ENCODE measurements at places on chromosomes 7 and 10.
A peak's percentile ranks its signal among the peaks of the same experiment; 100 is the strongest.

DNA sequence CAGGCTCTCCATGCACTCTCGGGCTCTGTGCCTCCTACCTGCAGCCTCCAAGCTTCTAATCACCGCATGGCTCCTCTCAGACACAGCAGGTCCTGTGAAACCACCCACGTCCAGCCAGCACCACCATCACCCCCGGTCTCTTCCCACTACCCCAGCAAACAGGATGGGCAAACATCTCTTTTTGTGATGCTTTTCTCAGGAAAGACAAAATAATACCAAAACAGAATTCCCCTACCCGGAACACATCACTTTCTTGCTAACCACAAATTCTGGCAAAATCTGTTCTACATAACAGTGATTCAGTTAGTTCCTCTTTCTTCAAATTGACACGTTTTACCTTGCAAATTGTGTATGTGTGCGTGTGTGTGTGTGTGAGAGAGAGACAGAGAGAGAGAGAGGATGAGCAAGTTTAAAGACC is 6.5 kb downstream of the SNX8 start:
- no peaks in the 10 kb centered on the region for H3K27me3 ChIP-seq
- no peak overlapping the region for H3K27ac ChIP-seq
- DNase-seq: no peak
- H3K4me3 ChIP-seq: no peak overlapping the region

DNA sequence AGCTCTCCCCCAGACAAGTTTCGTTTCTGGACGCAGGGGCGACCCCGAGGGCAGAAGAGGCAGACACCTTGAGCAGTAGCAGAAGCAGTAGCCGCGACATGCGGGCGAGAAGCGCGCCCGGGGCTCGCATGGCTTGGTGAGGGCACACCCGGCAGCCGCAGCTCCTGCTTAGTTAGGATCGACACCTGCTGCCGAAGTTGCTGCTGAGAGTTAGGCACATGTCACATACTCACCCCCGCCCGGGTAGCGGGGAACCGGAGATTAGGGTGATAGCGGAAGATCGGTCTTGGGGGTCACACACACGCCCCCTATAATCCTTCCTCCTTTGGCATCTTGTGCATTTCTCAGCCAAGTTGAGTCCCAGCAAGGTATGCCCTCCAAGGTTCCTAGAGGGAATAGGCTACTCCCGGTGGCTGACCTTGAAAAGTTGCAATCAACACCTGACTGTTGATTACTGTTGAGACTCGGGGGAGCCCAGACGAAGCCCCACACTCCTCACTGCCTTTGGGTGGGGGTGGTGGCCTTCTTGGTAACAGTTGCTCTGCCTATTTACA is 668 bp downstream of the GPR37 start:
- peaks cover 22% of the 10 kb centered on the region for H3K27me3 ChIP-seq
- DNase-seq: no peak
- peak overlapping the region; percentile 46 for H3K4me3 ChIP-seq
- H3K4me1 ChIP-seq: no peaks in the 10 kb centered on the region

DNA sequence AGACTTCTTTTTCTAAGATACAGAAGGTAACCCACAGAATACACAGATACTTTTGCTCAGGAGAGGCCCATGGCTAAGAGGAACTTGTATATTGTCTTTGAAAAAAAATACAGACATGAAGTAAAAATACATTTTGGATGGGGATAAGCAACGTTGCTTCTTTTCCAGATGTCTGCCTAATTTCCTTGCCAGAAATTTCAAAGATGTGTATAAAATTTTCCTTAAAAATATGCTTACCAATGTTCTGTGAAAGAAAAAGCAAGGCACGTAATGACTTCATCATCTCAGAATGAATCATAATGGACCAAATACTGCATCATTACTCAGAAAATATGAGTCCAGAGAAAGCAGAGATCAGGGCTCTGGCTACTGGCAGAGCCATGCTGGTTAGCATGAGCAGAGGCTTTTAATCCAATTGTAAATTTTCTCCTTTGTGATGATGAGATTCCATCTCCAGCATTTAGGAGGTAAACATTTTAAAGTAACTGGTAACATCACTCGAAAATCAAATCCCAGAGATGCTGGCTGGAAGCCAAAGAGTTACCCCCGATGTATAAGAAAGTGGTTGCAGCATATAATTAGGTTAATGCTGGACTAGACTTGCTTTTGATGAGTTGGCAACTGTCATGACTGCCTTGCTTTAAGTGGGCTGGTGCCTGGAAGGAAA is 272.5 kb downstream of the SEMA3A start:
- H3K27ac ChIP-seq: no peak overlapping the region
- H3K4me1 ChIP-seq: no peaks in the 10 kb centered on the region
- H3K36me3 ChIP-seq: no peaks in the 10 kb centered on the region

- no peak for DNase-seq
- H3K36me3 ChIP-seq: no peaks in the 10 kb centered on the region
- H3K4me3 ChIP-seq: no peak overlapping the region
These were observed 107.1 kb upstream of the HABP2 start for GRCh38 chr10:113445736-113446135.

DNA sequence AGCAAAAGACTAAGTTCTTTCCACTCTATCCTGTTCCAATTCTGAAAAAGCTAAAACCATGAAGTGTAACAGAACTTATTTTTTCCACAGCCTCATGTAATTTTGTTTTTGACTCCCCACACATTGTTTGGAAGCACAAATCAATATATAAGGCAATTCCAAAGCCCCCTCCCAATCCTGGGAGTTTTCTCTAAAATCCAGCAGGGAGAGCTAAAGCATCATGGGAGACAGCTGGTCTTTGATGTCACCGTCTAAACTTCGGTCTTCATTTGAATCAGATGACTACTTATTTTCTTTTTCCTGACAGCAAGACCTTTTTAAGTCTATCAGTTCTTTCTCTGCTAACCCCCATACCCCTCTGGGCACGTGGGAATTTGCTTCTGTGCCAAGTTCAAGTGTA is 33.3 kb upstream of the PON1 start:
- H3K27me3 ChIP-seq: no peaks in the 10 kb centered on the region
- no peaks in the 10 kb centered on the region for H3K36me3 ChIP-seq
- H3K4me3 ChIP-seq: no peak overlapping the region
- no peak overlapping the region for H3K27ac ChIP-seq

- no peak overlapping the region for H3K27ac ChIP-seq
- DNase-seq: peak; percentile 68
- no peaks in the 10 kb centered on the region for H3K4me1 ChIP-seq
- no peak overlapping the region for H3K4me3 ChIP-seq
These were observed 372.6 kb downstream of the LRMDA start for GRCh38 chr10:75803816-75804552.

GRCh38 chr10:88082391-88082790 is 219.0 kb downstream of the PTEN start:
- DNase-seq: no peak
- no peaks in the 10 kb centered on the region for H3K27me3 ChIP-seq
- no peaks in the 10 kb centered on the region for H3K36me3 ChIP-seq
- peaks cover 30% of the 10 kb centered on the region for H3K4me1 ChIP-seq

DNA sequence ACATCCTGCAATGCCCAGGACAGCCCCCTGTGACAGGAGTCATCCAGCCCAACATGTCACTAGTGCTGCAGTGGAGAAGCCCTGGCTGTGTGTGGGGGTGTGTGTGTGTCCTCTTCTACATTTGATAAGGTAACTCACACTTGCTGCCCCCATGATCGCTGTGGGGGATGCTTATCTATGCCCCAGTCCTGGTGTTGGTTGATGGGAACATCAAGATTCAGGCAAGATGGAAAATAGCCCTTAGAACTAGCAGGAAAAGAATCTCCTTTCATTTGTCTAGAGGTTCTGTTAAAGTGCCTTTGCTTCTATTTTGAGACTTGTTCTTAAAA is 52.4 kb downstream of the TCF7L2 start:
- no peak for DNase-seq
- peaks cover 98% of the 10 kb centered on the region for H3K4me1 ChIP-seq
- H3K27ac ChIP-seq: no peak overlapping the region
- no peak overlapping the region for H3K4me3 ChIP-seq
- peaks cover 4% of the 10 kb centered on the region for H3K36me3 ChIP-seq
- H3K27me3 ChIP-seq: no peaks in the 10 kb centered on the region

GRCh38 chr7:123241809-123242208 is 42.0 kb upstream of the SLC13A1 start:
- H3K27ac ChIP-seq: no peak overlapping the region
- DNase-seq: no peak
- no peaks in the 10 kb centered on the region for H3K36me3 ChIP-seq
- H3K4me1 ChIP-seq: no peaks in the 10 kb centered on the region

DNA sequence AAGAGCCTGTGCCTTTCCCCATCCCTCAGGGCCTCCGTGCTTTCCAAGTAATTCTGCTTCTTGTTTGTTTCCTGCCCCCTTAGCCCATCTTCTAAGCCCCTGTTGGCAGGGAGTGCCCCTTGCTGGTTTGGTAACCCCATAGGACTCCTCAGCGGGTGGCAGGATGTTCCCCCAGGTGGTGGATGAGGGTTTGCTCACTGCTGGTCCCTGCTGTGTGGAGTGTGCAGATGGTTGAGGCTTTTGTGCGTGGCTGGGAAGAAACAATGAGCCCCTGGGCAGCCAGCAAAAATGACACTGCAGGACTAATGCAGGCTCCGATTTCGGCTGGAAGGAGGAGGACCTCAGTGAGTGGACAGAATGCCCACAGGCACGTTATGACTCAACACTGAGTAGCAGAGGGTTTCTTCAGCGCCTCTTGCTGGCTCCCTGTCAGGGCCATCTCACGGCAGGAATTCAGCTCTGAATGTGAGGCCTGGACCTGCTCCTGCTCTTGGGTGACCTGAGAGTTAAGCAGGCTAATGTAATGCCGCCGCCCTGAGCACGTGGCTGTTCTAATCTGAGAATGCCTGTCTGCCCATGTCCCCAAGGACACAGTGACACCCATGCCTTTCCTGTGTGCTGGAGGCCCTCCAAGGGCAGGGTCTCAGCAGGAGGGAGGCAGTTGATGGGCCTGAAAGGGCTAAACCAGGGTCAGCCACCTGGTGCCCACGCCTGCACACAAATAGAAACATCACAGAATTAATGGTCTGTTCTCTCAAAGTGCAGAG is 16.6 kb downstream of the BAG3 start:
- DNase-seq: peak; percentile 90
- H3K36me3 ChIP-seq: peaks cover 31% of the 10 kb centered on the region
- no peak overlapping the region for H3K4me3 ChIP-seq
- H3K27me3 ChIP-seq: no peaks in the 10 kb centered on the region
- peak overlapping the region; percentile 76 for H3K27ac ChIP-seq

- no peaks in the 10 kb centered on the region for H3K36me3 ChIP-seq
- no peak overlapping the region for H3K27ac ChIP-seq
- no peak overlapping the region for H3K4me3 ChIP-seq
These were observed 120.2 kb upstream of the TNS3 start for GRCh38 chr7:47702080-47702479.

DNA sequence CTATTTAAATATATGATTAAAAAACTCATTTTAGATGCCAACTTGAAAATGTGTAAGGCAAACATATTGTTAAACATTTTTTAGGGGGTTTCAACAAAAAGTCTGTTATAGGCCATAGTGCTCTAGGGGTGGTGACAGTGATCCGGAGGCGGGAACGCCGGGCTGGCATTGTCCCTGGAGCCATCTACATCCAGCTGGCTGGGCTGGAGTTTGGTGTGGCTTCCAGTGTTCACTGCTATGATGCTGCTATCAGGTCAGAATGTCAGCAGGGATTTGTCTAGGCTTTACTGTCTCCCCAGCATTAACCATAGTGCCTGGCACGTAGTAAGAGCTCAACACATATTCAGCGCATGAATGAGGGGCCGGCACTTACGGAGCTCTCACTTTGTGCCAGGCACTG is 1.9 kb upstream of the SLC18A2 start:
- no peak overlapping the region for H3K27ac ChIP-seq
- no peak overlapping the region for H3K4me3 ChIP-seq
- DNase-seq: no peak
- H3K4me1 ChIP-seq: peaks cover 13% of the 10 kb centered on the region
- H3K27me3 ChIP-seq: no peaks in the 10 kb centered on the region

- no peak overlapping the region for H3K27ac ChIP-seq
- H3K27me3 ChIP-seq: no peaks in the 10 kb centered on the region
- H3K4me1 ChIP-seq: no peaks in the 10 kb centered on the region
- DNase-seq: no peak
These were observed 11.4 kb downstream of the NPVF start for GRCh38 chr7:25216837-25217236.

GRCh38 chr7:128920913-128921582 is 10.5 kb upstream of the KCP start:
- no peaks in the 10 kb centered on the region for H3K27me3 ChIP-seq
- H3K4me1 ChIP-seq: peaks cover 2% of the 10 kb centered on the region
- no peak overlapping the region for H3K27ac ChIP-seq
- no peaks in the 10 kb centered on the region for H3K36me3 ChIP-seq

DNA sequence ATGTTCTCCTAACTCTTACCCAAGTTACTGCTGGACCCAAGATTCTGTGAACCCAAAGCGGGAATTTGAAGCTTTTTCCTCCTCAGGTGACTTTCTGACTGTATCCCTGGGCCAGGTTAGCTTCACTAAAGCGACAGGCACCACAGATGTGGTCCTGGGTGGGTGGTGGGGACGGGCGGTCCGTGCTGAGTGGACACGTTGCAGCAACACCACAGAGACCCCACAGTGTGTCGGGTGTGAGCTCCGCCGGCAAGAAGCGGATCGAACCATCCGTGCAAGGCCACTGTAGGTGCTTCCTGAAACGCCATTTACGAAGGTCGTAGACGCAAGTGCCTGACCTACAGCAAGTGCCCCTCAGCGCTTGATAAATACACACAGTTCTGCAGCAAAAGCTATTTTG is 325.9 kb downstream of the ADARB2 start:
- H3K27ac ChIP-seq: no peak overlapping the region
- H3K36me3 ChIP-seq: no peaks in the 10 kb centered on the region
- H3K4me3 ChIP-seq: no peak overlapping the region
- H3K27me3 ChIP-seq: no peaks in the 10 kb centered on the region
- H3K4me1 ChIP-seq: no peaks in the 10 kb centered on the region

DNA sequence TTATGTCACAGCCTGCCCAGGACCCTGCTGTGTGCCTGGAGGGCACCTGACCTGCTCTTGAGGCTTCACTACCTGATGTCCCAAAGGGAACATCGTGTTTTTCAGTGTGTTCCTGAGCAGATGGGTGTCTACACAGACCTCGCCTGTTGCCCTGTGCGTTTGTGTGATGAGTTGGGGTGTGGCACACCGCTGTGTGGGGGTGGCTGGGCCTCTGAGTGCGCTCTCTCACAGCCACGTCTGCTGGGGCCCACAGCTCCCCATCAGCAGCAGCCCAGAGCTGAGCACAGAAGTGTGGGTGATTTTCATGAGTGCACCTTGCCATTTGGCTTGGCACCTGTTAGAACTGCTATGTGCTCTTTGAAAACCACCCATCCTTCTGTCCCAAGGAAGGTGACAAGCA is 121.5 kb downstream of the NKX6-2 start:
- H3K27me3 ChIP-seq: no peaks in the 10 kb centered on the region
- H3K27ac ChIP-seq: no peak overlapping the region
- DNase-seq: no peak
- H3K36me3 ChIP-seq: peaks cover 16% of the 10 kb centered on the region
- no peak overlapping the region for H3K4me3 ChIP-seq

- no peak for DNase-seq
- H3K4me1 ChIP-seq: no peaks in the 10 kb centered on the region
- H3K4me3 ChIP-seq: no peak overlapping the region
- H3K27me3 ChIP-seq: no peaks in the 10 kb centered on the region
- no peaks in the 10 kb centered on the region for H3K36me3 ChIP-seq
These were observed 58.8 kb upstream of the AGMO start for GRCh38 chr7:15620491-15621185.

- no peaks in the 10 kb centered on the region for H3K27me3 ChIP-seq
- H3K27ac ChIP-seq: no peak overlapping the region
- no peak overlapping the region for H3K4me3 ChIP-seq
- H3K4me1 ChIP-seq: no peaks in the 10 kb centered on the region
- DNase-seq: no peak
These were observed 16.3 kb upstream of the CHUK start for GRCh38 chr10:100245484-100246220.

GRCh38 chr10:65497837-65498236 is 1428.0 kb upstream of the LRRTM3 start:
- no peaks in the 10 kb centered on the region for H3K27me3 ChIP-seq
- H3K27ac ChIP-seq: no peak overlapping the region
- DNase-seq: no peak
